Breast epithelium (tissue), 4 donors: ENCODE measurements at places on chromosomes 16 and 17. TPM values are rescaled to one million over a fixed set of nuclear protein-coding genes. Genes with fewer than 3 reads are reported as not detected.

The PNMT gene
- total RNA-seq, result 9.5 TPM

- no peaks in the 10 kb centered on the region for H3K27me3 ChIP-seq
- no peaks in the 10 kb centered on the region for H3K4me1 ChIP-seq
- no peak overlapping the region for H3K4me3 ChIP-seq
- no peak overlapping the region for H3K27ac ChIP-seq
These were observed 51.6 kb downstream of the PMP22 start for GRCh38 chr17:15213381-15214087.

The SLC5A11 gene
- total RNA-seq, result 0.66 TPM

DNA sequence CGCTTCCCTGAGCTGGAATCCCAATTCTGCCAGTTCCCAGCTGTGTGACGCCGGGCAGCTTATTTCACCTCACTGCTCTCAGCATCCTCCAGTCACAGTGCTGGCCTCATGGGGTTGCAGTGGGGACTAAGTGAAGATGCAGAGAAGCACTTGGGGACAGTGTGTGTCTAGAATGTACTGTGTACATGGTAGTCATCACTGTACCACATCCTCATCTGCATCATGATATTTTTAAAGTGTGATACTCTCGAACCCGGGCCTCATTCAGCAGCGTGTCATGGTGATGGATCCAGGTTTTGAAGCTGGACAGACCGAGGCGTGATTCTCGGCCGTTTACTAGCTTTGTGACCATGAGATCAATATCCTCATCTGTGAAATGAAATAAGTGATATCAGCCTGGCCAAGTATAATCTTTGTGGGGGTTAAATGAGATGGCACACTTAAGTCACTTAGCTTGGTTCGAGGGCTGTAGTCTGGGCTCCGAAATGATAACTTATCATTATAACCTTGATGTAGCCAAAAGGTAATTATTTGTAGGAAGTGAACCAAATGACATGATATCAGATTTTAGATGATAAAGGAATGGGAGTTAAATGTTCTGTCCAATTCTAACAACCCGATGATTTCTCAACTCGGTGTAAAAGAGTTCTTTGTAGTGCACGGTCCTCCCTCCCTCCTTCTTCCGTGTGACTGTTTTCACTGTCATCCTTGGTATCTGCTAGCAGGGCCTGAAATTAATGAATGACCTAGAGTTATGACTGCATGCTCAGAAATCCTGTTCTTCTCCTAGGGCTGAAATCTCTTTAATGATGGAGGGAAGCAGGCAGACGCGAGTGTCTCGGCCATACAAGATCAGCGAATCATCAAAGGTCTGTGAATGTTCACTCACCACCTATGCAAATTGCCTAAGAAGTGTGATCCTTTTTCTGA lies 2.0 kb downstream of the KLHL36 start:
- no peaks in the 10 kb centered on the region for H3K4me1 ChIP-seq
- no peak for DNase-seq
- H3K36me3 ChIP-seq, result no peaks in the 10 kb centered on the region
- no peak overlapping the region for H3K4me3 ChIP-seq
- peak overlapping the region; percentile 34 for H3K27ac ChIP-seq
- no peaks in the 10 kb centered on the region for H3K27me3 ChIP-seq

GRCh38 chr17:45164734-45165269 lies 3.1 kb downstream of the HEXIM2 start:
- no peak overlapping the region for H3K4me3 ChIP-seq
- no peak overlapping the region for H3K27ac ChIP-seq
- H3K36me3 ChIP-seq, result no peaks in the 10 kb centered on the region

GRCh38 chr16:56246051-56246817 lies 54.9 kb downstream of the GNAO1 start:
- no peaks in the 10 kb centered on the region for H3K27me3 ChIP-seq
- peak; percentile 55 for DNase-seq
- H3K4me3 ChIP-seq, result no peak overlapping the region
- H3K27ac ChIP-seq, result peak overlapping the region; percentile 58
- no peaks in the 10 kb centered on the region for H3K36me3 ChIP-seq
- no peaks in the 10 kb centered on the region for H3K4me1 ChIP-seq
